NB4 (cell line): ENCODE measurements at places on chromosomes 5 and 9.

DNA sequence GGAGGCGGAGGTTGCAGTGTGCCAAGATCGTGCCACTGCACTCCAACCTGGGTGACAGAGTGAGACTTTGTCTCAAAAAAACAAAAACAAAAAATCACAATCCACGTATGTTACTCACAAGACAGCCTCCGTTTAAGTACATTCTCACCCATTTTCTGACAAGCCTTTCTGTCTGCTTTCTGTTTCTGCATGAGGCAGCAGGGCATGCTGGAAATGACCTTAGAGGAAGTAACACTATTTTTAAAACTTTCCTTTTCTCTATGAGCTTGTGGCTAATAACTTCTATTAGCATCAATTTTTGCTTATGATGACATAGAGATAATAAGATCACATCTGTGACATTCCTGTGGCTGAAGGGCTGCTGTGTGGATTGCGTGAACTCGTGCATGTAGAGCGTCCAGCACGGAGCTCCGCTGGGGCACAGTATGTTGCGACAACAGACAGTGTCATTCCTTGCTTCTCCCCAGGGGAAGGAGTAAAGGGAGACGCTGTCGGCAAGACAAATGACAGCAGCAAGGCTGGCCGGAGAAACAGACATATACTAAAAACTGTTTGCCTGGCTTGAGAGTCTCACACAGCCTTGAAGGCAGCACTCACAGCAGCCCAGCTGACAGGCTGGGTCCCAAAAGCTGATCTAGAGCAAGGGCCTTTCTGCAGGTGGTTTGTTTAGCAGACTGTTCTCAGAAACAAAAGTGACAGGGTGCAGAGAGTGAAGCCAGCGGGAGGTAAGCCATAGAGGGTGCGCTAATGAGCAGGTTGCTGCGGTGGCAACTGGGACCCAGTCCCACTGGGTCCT, 1.6 kb downstream of the BTNL3 start:
- DNase-seq: peak; percentile 42

- DNase-seq: no peak
Measured at GRCh38 chr9:4172731-4173130, 127.1 kb downstream of the GLIS3 start.

GRCh38 chr5:69329905-69330489, 2.6 kb downstream of the CCDC125 start:
- DNase-seq: no peak

GRCh38 chr5:163963881-163964280, 458.5 kb downstream of the MAT2B start:
- peak; percentile 92 for DNase-seq

DNA sequence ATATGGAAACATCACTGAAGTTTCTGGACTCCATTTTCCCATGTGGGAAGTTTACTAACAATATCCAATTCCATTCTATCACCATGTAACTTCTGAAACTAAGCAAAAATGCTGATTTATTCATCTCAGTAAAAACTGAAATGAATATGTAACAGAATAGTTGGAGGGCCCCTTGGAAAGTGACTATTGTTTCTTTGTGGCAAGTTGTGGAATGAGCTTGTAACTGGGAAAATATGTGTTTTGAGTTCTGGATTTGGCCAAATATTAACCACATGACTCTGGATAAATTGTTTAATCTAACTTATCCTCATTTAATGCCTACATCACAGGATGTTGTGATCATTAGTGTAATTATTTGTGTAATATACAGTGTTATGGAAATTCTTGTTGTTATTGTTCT, 619.3 kb downstream of the TLE4 start:
- no peak for DNase-seq

DNA sequence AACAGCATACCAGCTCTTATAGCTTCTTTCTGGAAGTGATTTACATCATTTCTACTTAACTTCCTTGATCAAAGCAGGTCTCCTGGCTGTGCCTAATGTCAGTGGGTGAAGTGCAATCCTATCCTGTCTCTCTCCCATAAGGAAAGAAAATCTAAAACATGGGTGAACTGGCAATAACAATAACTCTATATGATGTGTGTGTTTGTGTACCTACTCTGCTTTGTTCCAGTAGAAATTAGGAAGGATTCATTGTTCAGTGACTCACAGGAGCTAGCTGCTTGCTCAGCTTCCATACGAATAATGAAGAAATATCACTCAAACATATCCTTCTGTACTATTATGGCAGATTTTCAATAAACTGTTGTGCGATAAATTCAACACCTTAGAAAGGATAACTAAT, 123.7 kb downstream of the ADGRV1 start:
- DNase-seq: no peak

GRCh38 chr9:134146774-134147493, 11.1 kb downstream of the WDR5 start:
- DNase-seq: peak; percentile 38
